ENCODE measurements at places on chromosomes 11 and 22. TPM values are rescaled to one million over a fixed set of nuclear protein-coding genes. Genes with fewer than 3 reads are reported as not detected.

DNA sequence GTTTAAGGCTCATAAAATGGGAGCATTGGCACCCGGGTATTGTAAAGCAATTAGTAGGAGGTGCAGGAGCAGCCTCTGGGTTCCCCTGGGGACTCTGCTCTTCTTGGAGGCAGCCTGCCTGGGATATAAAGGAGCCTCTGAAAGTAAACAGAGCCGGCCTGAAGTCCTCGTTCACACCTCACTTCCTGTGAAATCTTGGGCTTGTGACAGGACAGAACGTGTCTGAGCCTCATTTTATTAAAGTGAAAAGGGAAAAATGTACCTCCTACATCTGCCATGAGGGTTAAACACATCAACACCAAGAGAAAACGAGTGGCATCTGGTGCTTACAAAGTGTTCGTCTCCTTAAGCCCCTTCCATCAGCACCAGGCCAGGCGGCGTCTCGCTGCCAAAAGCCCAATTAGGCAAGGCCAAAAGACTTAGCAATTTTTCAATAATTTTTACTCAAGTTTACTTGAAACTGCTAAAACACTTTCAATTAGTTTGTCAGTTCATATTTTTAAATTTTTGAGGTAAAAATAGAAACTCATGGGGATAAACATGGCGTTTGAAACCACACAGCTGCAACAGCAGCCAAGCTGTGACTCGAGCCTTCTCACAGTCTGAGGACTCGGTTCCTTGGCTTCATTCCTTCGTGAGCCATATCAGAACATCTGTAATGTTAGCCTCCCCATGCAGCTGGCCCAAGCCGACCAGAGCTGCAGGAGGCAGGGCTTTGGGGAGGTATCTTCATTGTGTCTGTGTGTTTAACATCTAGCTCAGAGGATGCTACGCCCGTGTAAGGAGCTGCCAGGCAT is 33.6 kb downstream of the MAP6 start:
- DNase-seq, result no peak

DNA sequence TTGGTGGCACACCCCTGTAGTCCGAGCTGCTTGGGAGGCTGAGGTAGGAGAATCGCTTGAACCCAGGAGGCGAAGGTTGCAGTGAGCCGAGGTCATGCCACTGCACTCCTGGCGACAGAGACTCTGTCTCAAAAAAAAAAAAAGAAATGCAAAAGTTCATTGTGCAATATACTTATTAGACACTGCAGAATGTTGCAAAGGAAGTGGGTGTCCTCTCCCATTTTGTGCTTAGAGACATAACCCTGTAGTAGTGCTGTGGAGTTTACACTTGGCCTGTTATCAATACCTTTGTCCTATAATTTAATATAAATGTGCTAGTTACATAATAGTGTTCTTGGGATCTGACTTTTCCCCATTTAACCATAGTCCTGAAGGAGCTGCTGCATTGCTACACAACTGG is 9.4 kb downstream of the BCL2L13 start:
- DNase-seq, result no peak

DNA sequence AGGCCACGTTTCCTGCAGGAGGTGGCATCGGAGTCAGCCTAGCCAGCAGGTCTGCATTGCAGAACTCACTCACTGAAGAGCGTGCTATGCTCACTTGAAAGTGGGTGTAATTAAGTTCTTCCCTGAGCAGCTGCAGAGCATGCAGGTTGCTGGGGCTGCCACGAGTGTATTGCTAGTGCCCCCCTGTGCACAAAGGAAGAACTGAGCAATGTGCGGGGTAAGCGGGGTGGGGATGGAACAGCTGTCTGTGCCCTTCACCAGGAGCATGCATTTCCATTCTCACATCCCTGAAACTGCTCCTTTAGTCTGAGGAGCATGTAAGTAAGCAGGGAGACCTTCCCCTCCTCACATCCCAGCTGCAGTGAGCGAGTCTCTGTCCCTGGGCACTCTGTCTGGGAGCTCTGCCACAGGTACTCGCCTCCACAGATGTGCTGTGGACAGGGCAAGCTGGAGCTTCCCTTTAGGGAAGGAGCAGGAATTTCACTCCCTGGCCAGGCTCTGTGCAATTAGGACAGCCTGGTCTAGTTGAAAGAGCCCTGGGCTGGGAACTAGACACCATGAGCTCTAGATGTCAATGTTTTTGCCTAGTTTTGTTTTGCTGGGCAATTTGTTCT is 1031.8 kb downstream of the NTM start:
- no peak for DNase-seq

DNA sequence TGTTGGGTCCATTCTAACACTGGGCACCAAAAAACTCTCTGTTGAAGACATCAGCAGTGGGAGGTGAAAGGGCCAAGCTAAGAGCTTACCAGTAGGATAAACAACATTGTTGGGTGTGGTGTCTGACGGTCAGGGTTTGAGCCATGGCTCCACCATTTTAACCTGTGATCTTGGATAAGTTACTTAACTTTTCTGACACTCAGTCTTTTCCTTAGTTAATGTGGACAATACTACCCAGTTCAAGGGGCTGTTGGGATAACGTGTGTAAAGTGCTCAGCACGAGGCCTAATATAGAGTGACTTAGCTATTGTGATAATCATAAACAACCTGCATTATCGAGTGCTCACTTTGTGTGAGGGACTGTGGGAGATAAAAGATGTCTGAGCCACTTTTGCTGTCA is 6.1 kb downstream of the UCP3 start:
- no peak for DNase-seq

GRCh38 chr11:31972623-31973022 is 118.3 kb upstream of the RCN1 start:
- DNase-seq, result no peak

DNA sequence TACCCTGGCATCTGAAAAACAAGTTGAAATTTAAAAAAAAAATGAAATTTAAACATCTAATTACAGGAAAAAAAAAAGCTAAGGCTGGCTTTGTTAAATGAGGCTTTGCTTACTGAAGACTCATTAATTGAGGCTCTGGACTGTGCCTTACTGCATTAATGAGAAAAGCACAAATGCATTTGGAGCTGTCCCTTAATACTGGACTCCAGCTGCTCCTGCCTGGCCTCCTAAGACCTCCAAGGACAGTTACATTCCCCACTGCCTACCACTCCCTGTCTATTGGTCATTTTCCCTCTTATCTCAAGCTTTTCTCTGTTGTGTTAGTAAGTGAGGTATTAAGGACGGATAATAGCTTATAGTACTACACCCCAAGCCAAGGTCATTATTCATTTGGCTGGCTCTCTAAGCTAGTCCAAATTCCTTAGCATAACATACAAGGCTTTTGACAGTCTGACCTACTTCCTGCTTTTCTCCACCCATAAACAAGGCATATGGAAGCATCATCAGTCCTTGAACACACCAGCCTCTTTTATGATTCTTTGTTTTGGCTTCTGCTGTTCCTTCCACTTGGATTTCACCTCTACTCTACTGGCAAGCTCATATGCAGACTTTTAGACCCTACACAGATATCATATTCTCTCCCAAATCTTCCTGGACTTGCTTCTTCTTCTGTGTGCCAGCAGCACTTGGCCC is 62.5 kb downstream of the USP35 start:
- no peak for DNase-seq

CDC45 gene
- 0.56 TPM for total RNA-seq

WNT11 gene
- not detected for total RNA-seq

HTR3B gene
- total RNA-seq, result not detected

WNT7B gene
- 0.22 TPM for total RNA-seq
